ENCODE measurements at places on chromosomes 12 and 14.

DNA sequence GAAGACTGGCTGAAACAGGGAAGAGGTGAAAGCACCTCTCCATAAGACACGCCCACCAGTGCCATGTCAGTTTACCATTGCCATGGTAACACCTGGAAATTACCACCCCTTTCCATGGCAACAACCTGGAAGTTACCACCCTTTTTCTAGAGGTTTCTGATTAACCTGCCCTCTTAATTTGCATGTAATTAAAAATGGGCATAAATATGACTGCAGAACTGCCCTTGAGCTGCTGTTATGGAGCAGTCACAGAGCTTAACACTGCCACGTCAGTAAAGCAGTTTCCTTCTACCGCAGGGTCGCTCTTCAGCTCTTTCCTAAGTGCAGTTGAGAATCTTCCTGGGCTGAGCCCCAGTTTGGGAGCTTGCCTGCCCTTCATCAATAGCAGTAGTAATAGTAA is 55.2 kb downstream of the RASSF3 start:
- no peak for DNase-seq

DNA sequence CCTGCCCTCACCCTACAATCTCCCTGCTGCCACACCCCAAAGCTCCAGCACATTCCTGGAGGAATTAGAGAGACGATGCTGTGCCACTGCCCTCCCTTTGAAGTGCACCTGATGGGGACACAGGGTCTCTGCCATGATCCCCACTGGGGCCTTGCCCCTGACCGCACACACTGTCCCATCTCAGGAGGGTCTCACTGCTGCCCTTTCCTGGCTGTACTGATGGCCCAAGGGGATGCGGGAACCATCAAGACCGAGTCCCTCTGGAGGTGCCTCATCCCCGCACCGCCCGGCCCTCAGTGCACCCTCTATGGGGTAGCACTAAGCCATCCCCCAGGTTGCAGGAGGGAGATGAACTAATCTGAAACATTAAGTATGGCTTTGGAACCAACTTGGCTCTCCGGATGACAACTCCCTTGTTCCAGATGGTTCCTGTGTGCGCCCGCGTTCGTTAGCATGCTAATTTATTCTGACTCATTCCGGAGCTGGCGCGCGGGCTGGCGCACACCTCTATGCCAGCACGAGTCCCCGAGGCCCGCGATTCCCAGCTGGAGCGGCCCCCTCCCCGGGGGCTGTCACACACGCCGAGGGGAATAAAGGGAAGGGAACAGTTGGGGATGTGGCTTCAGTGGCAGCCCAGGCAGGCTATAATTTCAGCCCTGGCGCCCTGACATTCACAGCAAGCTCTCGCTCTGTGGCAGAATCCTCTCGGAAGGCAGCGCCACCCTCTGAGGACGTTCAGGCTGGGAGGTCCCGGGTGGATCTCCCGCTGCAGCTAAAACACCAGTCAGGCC is 34.2 kb upstream of the C14orf180 start:
- no peak for DNase-seq

DNA sequence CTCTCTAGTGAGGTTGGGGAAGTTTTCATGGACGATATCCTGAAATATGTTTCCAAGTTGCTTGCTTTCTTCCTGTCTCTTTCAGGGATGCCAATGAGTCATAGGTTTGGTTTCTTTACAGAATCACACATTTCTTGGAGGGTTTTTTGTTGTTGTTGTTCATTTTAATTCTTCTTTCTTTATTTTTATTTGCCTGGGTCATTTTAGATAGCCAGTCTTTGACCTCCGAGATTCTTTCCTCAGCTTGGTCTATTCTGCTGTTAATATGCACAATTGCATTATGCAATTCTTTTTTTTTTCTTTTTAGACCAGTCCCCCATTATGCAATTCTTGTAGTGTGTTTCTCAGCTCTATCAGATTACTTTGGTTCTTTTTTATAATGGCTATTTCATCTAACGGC is 338.9 kb downstream of the AEBP2 start:
- no peak for DNase-seq

DNA sequence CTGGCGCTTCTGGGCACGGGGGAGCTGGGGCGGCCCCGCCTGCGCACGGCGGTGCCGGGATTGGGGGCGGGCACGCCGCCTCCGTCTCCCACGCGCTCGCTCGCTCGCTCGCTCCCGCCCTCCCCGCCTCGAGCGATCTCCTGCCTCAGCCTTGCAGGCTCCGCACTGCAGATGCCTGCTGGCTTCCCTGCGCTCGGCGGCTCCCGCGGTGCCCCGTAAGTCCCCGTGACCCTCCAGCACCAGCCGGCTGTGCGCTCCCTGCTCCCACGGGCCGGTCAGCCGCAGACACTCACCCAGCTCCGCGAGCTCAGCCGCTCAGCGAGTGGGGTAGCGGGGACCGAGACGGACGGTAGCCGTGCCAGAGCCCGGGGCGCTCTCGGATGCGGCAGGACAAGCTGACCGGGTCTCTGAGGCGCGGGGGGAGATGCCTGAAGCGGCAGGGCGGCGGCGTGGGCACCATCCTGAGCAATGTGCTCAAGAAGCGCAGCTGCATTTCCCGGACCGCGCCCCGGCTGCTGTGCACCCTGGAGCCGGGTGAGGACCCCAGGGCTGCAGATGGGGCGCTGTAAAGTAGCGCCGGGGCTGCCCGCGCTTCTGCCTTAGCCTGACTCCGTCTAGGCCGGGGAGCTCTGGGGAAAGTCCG is at the start of gene TBC1D30:
Gene TBC1D30 (plus strand): TSS at position 148 of the 643 bp plus-strand sequence. CDS start 233 bp downstream, at position 381.
- DNase-seq = no peak

- peak; percentile 11 for DNase-seq
Observed at GRCh38 chr12:103884316-103884715, 43.3 kb upstream of the NT5DC3 start.

DNA sequence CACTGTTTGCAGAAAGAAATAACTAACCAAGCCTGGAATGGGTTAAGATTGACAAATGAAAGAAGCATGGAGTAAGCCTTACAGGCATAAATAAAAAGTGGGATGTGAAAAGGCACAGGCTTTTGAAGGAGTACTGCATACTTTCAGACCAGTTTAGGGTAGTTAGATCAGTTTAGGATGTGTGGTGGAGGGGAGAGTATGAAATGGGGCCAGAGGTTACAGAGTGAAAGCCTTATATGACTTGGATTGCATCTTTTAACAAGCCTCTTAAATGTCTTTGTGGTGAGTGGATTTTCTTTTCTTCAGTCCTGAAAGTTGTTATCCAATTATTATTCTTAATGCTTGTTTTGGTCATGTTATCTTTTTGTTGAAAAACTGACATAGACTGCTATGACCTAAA is 52.2 kb upstream of the TRHDE start:
- no peak for DNase-seq

DNA sequence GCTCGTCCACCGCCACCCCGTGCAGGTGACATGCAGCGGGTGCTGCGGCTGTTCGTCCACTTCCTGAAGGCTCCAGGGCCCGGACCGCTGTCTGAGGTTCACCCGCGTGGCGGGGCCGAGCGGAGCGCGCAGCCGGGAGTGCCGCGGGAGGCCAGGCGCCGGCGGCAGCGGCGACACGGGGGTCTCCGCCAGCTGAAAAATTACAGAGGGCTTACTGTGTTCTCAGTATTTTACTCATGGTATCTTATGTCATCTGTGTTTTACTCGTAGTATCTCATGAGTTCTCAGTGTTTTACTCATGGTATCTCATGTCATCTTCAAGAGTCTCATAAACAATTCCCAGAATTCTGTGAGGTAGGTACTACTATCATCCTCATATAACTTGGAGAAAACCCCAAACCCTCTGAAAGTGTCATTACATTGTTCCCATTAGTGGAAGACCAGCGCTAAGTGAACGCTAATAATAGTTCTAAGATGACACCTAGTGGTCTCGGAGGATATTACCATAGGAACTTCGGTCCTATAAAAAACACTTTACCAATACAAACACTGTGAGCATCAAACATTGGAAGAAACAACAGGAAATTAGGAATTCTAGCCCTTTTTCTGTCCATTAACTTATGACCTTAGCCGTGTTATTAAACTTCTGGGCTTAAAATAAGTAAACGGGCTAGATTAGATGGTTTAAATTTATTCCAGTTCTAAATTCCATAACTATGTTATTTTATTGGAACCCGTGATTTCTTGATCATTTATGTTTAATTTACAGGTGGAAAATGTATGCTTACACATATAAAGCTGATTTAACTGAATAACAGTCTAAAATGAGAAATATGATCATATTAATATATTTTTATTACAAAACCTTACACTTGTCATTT is 32.4 kb downstream of the AK7 start:
- DNase-seq = peak; percentile 14

GRCh38 chr12:87801860-87802720 is 227.1 kb downstream of the C12orf50 start:
- DNase-seq = no peak

DNA sequence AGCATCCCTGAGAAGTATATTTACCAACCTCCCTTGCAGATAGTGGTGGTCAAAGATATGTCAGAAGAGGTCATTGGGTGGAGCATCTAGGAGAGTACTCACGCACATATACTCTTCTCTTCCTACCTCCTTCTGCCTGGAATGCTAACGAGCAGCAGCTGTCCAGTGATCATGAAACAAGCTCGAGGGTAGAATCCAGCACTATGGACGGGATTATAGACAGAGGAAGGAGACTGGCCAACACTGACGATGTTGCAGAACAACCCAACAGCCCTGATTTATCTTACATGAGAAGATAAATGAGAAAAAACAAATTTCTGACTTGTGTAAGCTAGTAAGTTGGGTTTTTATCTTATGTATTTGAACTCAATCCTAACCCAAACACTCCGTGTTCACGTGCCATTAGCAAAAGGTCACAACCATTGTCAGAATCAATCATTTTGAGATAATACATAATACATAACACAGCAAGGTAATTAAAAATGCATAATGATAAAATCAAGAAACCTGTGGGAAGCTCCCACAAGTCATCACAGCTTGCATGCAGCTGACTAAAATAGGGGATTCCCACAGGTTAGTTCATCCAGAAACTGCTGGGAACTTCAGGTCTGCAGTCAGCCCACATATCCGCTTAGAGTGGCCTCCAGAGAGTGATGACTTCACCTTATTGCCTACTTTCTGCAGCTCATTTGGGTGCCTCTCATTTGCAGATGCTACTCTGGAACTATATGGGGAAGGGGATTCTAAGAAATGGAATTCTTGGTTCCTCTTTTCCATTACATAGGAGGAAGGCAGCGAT is 36.3 kb upstream of the STK38L start:
- no peak for DNase-seq

GRCh38 chr14:85463512-85463911 is 66.4 kb upstream of the FLRT2 start:
- DNase-seq = no peak

DNA sequence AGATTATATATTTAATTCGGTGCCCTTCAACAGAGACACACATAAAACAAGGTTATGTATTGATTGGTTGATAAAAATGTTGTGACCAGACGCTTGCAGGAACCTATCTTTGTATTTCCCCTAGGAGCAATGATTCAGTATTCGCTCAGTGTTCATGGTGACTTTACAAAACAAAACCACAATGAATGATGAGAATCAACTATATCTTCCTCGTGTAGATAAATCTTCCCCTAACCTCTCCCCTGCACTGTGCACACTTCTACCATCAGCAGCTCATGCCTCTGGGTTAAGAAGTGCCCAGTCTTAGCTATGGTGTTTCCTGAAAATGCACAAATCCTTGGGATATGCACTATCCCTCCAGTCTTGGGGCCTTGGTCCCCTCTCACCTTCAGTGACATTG is 16.3 kb downstream of the RIN3 start:
- DNase-seq = no peak
